ENCODE measurements at places on chromosomes 6 and 20.

GRCh38 chr6:30823534-30823865 is 60.8 kb upstream of the DDR1 start:
- DNase-seq, result no peak

GRCh38 chr6:139257291-139257690 is 34.5 kb downstream of the TXLNB start:
- DNase-seq, result no peak

DNA sequence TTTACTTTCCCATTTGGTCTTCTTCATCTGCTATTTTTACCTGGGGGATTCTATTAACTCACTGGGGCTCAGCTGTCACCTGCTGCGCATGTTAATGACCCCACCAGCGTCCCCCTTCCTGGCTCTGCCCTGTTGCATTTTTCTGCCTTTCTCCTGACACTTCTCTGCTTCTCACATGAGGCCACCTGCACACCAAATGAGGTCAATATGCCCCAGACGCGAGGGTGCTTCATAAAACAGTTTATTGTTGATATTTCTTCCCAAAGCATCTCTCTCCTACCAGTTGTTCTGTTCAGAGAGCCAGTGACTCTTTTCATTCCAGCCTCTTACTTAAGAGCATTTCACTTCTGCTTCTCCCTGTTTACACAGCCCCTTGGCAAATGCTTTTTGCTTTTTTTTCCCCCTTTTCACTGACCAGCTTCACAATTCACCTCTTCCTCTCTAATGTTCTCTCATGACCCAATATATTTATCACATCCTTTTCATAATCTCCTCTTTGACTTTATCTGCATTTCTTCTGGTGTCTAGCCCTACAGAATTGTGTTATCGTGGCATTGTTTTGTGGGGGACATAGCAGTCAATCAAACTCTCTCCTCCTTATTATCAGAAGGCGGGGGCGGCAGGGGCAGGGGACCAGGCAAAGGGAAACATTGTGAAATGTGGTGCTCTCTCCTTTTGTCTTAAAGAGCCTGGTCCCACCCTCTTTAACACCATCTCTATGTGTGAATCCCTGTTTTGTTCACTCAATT is 545.8 kb upstream of the CITED2 start:
- no peak for DNase-seq

- DNase-seq, result no peak
Measured at GRCh38 chr6:18219591-18219990, 44.7 kb downstream of the DEK start.

DNA sequence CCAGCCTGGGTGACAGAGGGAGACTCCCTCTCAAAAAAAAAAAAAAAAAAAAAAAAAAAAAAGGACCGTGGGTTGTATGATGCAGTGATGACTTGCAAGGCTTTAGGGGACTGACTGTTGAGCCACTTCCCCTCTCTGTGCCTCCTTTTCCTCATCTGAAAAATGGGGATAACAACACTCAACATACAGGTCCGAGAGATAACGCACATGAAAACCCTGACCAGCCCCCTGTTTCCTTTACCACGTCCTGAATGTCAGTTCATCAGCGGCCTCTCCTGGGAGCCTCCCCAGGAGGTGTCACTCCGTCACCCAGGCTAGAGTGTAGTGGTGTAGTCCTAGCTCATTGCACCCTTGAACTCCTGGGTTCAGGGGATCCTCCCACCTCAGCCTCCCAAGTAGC is 3.9 kb downstream of the SLA2 start:
- DNase-seq, result no peak

GRCh38 chr6:147185216-147185615 is 19.0 kb upstream of the STXBP5 start:
- DNase-seq, result no peak

DNA sequence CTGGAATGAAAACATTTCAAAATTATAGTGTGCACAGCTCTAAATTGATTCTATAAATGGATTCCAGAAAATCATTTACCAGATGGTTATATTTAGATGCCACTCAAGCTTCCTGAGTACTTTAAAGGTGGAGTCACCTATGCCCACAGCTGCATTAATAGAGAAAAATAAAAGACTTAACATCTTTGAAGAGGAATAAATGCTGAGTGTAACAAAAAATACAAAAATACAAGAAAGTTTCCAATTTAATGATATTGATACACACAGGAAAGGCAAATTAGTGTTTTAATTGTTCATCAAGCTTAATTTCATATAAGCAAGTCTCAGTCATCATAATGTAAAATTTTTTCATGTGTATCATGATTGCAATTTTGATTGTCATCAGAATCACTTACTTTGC is 89.5 kb upstream of the MANEA start:
- DNase-seq, result no peak

DNA sequence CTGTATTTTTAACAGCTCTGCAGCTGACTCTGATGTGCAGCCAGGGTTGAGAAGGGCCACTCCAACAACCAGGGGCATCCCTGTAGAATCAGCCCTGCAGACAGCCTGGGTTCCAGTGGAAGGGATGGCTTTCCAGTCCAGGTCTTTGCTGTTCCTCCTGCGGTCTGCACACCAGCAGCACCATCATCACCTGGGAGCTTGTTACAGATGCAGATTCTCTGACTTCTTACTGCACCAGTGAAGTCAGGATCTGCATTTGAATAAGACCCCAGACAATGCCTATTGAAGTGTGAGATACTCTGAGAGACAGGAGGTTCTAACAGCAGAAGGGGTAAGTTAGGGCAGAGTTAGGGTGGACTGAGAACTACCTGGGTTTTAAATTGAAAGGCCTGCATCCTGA is 151.3 kb downstream of the F13A1 start:
- DNase-seq, result no peak

- no peak for DNase-seq
Measured at GRCh38 chr20:46089167-46089416, 670 bp downstream of the NCOA5 start.

- no peak for DNase-seq
Measured at GRCh38 chr6:115954740-115955139, 106.0 kb downstream of the FRK start.

DNA sequence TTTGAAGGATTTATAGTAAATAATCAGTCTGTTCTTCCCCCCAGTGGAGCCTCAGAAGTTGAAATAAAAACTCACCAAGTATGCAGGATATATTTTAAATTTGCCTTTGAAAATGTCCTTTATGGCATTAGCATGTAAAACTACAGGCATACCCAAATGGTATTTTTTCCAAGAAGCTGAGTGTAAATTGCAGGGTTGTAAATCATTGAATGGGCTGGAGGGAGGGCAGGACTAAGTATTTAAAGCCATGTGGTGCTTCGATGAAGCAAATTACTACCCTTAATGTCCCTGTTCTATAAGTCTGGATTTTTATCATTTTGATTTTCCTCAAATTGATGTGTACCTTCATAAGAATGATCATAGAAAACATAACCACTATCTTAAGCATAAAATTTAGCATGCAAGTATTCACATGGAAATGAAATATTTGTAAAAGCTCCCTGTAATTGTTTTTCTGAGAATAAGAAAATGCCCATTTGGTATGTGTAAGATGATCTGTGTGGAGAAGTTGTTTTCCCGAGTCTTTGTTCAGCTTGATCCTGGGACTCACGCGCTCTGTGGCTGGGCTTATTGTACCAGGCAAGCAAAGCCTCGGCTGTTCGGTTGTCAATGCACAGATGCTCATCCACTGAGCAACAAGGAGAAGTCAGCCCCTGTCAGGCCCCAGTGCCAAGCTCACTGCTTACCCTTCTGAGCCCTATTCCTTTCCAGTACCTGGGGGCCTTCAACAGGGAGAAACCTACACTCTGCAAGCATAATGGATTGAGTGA is 66.7 kb downstream of the CD164 start:
- DNase-seq, result no peak

GRCh38 chr20:11826334-11826733 is 91.4 kb upstream of the BTBD3 start:
- DNase-seq, result no peak

DNA sequence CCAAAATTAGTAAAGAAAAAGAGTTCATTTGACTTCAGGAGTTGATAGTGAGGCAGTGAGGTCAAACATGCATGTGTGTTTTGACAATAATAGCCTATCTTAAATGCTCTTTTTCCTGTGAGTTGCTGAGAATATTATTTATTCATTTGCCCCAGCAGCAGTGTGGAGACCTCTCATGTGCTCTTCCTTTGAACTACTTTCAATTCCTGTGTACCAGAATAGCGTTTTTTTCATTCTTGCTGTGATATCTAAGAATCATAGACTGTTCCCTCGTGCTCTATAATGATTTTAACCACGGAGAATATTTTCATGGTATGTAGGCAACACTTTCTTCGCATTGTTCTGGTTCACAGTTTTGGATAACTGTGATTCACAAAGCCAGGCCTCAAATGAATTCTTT is 5.2 kb downstream of the CDYL start:
- DNase-seq, result no peak

DNA sequence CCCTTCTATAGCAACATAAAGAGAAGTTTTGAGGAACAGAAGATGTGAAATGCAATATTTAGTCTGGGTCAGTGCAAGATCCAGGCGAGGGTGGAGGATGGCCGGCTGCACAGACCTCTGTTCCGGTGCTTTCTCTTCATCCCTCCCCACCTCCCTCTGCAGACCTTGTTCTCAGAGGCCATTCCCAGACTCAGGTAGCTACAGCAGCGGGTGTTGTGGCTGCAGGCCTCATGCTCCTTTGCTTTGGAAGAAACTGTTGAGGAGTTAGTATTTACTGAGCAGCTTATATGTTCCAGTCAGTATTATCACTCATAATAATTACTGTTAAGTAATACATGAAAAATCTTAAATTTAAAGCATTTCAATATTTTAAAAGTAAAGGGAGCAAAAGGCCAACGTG is 1.7 kb downstream of the BTN3A3 start:
- DNase-seq, result no peak

GRCh38 chr6:30877419-30878262 is 6.7 kb upstream of the DDR1 start:
- DNase-seq, result peak; percentile 70

- DNase-seq, result no peak
Measured at GRCh38 chr6:56156643-56157042, 90.7 kb downstream of the COL21A1 start.

DNA sequence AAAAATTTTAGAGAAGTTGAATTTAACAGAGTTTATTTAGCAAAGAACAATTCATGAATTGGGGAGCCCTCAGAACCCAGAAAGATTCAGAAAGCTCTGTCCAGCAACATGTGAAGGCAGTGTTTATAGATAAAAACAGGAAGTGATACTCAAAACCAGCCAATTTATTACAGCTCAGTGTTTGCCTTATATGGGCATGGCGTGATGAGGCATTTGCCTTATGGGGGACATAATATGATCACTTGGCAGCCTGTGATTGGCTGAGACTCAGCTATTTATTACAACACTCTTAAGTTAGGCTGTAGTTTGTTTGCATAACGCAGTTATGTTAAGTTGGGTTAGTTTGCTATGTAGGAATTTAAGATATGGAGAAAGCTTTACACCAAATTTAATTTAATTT is 11.5 kb downstream of the HLA-DPA1 start:
- no peak for DNase-seq

GRCh38 chr20:55086421-55086820 is 611.0 kb downstream of the DOK5 start:
- no peak for DNase-seq

GRCh38 chr6:72216222-72217068 is 330.1 kb downstream of the RIMS1 start:
- DNase-seq, result no peak

- DNase-seq, result no peak
Measured at GRCh38 chr6:98498866-98499265, 335.5 kb upstream of the POU3F2 start.

DNA sequence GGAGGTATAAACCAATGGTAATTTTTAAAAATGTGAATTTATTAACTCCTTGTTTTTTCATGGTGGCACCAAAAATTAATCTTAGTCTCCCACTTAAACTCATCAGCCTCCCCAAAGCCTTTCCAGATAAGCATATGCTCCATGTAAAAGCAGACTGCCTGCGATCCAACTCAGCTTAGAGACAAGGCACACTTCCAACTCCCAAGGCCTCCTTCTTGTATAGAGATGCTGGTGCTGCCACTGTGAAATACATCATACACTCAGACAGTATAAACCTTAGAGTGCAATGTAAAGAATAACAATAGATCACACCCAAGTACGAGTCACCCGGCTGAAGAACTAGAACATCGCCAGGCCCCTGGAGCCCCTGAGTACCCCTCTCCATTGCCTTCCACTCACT is 2.0 kb downstream of the ANKRD6 start:
- no peak for DNase-seq

GRCh38 chr20:63972312-63973159 is 2.8 kb upstream of the ZNF512B start:
- no peak for DNase-seq

- DNase-seq, result no peak
Measured at GRCh38 chr20:6767126-6767535, 355 bp upstream of the BMP2 start.

DNA sequence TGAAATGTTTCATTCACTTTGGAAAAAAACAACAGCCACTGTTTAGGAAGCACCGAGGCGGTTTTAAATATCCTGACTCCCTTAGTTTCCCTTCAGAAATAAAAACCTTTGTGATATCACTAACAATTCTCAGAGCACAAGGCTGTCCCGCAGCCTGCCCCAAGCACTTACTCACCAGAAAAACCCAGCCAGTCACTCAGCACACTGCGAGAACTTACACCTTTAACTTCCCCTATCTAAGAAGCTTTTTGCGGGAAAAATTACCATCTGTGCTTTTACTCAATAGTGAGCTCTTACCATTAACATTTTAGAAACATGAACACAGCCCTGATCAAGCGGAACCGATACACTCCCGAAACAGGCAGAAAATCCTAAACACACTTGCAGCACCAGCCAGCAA is 9.3 kb downstream of the ZBTB46 start:
- no peak for DNase-seq

- DNase-seq, result peak; percentile 93
Measured at GRCh38 chr6:160248538-160248937, 10.1 kb downstream of the SLC22A2 start.

- DNase-seq, result no peak
Measured at GRCh38 chr6:7697432-7697819, 28.5 kb upstream of the BMP6 start.

- no peak for DNase-seq
Measured at GRCh38 chr6:150698391-150698790, 98.7 kb downstream of the PLEKHG1 start.

GRCh38 chr6:88512951-88513350 is 346.8 kb upstream of the CNR1 start:
- DNase-seq, result peak; percentile 53

DNA sequence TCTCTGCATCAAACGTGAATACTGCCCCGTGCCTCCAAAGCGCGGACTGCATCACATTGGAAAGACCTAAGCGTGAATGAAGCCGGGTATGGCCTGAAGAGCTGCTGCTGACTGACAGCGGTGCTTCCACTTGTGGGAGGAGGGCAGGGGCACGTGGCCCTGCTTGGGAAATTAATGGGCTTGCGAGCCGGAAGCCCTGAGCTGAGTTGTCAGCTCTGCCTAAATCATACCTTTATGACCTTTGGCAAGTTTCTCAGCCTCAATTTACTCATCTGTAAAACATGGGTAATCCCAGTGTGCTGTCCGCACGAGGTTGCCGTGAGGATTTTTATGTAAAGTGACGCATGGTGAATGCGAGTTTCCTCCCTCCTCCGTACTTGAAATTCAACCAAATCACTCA is 67.0 kb upstream of the FOXQ1 start:
- DNase-seq, result no peak

- no peak for DNase-seq
Measured at GRCh38 chr6:111770263-111771093, 102.8 kb downstream of the FYN start.
